NCI-H146 (cell line): ENCODE measurements at places on chromosomes 3 and 15.
A peak's percentile ranks its signal among the peaks of the same experiment; 100 is the strongest.

GRCh38 chr3:50323092-50323600 lies 601 bp upstream of the HYAL2 start:
- no peak for DNase-seq

GRCh38 chr3:74515451-74515850 lies 99.0 kb downstream of the CNTN3 start:
- no peak for DNase-seq

GRCh38 chr3:12175844-12176453 lies 17.2 kb upstream of the TIMP4 start:
- DNase-seq: peak; percentile 14

GRCh38 chr3:16589120-16589519 lies 16.1 kb downstream of the DAZL start:
- no peak for DNase-seq

GRCh38 chr15:91193378-91193720 lies 93.3 kb downstream of the SV2B start:
- no peak for DNase-seq

- no peak for DNase-seq
Measured at GRCh38 chr15:81427176-81427575, 53.2 kb upstream of the TMC3 start.

DNA sequence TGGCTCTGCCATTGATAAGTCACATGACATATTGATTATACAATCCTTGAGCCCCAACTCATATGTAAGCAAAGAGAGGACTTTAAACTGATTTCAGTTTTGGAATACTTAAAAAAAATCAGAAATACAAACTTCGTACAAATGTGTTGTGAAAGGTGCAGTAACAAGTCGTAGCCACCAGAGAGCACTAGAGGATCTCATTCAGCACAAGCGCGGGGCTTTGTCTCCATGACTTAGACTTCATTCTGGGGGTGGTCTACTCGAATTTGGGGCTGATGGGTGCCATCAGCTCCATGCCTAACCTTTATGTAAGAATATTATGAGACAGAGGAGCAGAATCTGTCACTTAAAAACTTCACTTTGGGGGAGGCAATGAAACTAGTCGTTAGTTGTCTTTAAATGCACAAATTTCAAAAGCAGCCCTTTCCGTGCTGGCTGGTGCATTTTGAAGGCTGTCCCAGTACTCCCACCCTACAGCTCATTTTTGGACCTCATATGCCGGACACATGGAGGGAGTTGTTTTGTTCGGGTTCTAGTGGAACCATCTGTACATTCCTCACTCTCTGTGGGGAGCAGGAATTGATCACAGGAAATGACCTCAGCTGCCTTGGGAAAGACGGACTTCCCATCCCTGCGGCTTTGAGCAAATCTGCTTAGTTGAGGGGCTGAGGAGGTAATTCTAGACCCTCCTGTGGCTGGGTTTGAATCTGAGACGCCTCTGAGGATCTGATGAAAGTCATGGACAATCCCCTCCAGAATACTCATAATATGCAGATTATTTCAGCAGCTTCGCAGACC lies 27.5 kb upstream of the MASP1 start:
- peak; percentile 40 for DNase-seq
